Bladder microvascular endothelial cell (primary cell): ENCODE measurements at places on chromosomes 6 and 20. TPM values are rescaled to one million over a fixed set of nuclear protein-coding genes. Genes with fewer than 3 reads are reported as not detected.

PAX1 gene
- not detected in 2 replicates for total RNA-seq

CMTR1 gene
- total RNA-seq: 23.6 and 40.6 TPM in 2 replicates

DEFB119 gene
- not detected in 2 replicates for total RNA-seq

HRH3 gene
- total RNA-seq: not detected in 2 replicates

TRIM10 gene
- total RNA-seq: not detected in 2 replicates

SASH1 gene
- 65.4 and 123 TPM in 2 replicates for total RNA-seq

ULBP2 gene
- total RNA-seq: 4.7 TPM in 2 replicates

STX7 gene
- total RNA-seq: 13.9 and 46.1 TPM in 2 replicates

CDH22 gene
- 0.57 TPM in 1 of 2 replicates, not detected in the other for total RNA-seq

DCDC2 gene
- under 0.01 and 0.06 TPM in 2 replicates for total RNA-seq

ABHD16B gene
- total RNA-seq: not detected in 2 replicates

SEC63 gene
- total RNA-seq: 12.5 and 29.0 TPM in 2 replicates

KIF25 gene
- 0.19 and 0.49 TPM in 2 replicates for total RNA-seq

BEND6 gene
- under 0.01 and 0.19 TPM in 2 replicates for total RNA-seq

ANGPT4 gene
- not detected in 2 replicates for total RNA-seq

NKX2-4 gene
- total RNA-seq: not detected in 2 replicates

MROH8 gene
- 0.25 and 0.49 TPM in 2 replicates for total RNA-seq

ARFGEF3 gene
- total RNA-seq: 2.1 and 3.9 TPM in 2 replicates

AVP gene
- total RNA-seq: not detected in 2 replicates

C2 gene
- not detected in 2 replicates for total RNA-seq

TNNC2 gene
- total RNA-seq: not detected in 2 replicates

RUNX2 gene
- total RNA-seq: not detected in 2 replicates

HCK gene
- total RNA-seq: 0.06 TPM in 1 of 2 replicates, not detected in the other

TMEM244 gene
- total RNA-seq: not detected in 2 replicates

KHDC1 gene
- total RNA-seq: 0.19 and 0.49 TPM in 2 replicates

SLC17A3 gene
- total RNA-seq: not detected in 2 replicates

MICA gene
- total RNA-seq: 34.1 and 56.0 TPM in 2 replicates

CEP250 gene
- 10.0 and 17.9 TPM in 2 replicates for total RNA-seq

MYB gene
- 0.16 TPM in 1 of 2 replicates, not detected in the other for total RNA-seq

WFDC10A gene
- total RNA-seq: not detected in 2 replicates

GABRR2 gene
- 0.32 and 1.2 TPM in 2 replicates for total RNA-seq

CYP39A1 gene
- total RNA-seq: 0.88 and 0.97 TPM in 2 replicates

PPP1R3D gene
- total RNA-seq: 5.5 and 6.4 TPM in 2 replicates

FHL5 gene
- total RNA-seq: 0.32 TPM in 1 of 2 replicates, not detected in the other

LY6G6F gene
- not detected in 2 replicates for total RNA-seq

HEY2 gene
- total RNA-seq: under 0.01 TPM in 1 of 2 replicates, not detected in the other

SLC25A27 gene
- 2.1 and 3.3 TPM in 2 replicates for total RNA-seq

CLVS2 gene
- total RNA-seq: not detected in 2 replicates
